Fibroblast of the aortic adventitia (primary cell): ENCODE measurements at places on chromosomes 11 and 22. TPM values are rescaled to one million over a fixed set of nuclear protein-coding genes. Genes with fewer than 3 reads are reported as not detected.
A peak's percentile ranks its signal among the peaks of the same experiment; 100 is the strongest.

DNA sequence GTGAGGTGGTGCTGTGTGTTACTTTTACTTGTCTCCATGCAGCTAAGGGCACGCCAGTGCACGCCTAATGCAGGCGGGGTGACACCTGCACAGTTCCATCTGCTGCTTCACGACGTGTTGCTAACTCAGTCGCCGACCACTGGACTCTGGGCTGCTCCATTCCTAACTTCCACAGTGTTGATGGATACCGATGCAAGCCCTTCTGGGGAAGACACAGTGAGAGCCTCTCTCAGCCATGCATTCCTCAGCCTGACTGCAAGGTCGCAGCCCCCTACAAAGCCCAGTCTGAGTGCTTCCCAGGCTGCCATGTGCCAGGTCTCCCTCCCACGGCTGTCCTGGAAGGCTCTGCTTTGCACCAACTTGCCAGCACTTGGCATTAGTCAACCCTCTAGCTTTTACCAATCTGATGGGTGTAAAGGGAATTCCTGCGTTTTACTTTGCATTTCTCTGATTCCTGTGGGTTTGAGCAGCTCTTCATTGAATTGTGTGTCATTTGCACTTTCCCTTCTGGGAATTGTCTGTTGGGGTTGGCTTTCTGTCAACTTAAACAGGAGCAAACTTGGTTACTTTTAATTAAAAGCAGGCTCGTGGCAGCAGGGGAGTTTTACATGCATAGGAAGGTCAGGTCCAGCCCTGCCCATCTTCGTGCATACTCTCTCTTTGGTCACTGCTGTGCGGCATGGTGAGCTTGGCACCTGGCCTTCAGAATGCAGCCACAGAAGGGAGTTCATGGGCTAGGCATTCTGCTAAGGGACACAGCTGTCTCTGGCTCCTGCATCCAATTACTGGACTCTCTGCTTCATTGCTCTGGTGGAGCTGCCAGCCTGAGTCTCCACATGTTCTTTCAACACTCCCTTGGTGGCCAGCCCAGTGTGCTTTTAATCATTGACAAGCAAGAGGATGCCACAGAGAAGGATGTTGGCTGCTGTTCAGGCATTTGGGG, 34.6 kb upstream of the SHANK2 start:
- DNase-seq, result peak; percentile 97

DNA sequence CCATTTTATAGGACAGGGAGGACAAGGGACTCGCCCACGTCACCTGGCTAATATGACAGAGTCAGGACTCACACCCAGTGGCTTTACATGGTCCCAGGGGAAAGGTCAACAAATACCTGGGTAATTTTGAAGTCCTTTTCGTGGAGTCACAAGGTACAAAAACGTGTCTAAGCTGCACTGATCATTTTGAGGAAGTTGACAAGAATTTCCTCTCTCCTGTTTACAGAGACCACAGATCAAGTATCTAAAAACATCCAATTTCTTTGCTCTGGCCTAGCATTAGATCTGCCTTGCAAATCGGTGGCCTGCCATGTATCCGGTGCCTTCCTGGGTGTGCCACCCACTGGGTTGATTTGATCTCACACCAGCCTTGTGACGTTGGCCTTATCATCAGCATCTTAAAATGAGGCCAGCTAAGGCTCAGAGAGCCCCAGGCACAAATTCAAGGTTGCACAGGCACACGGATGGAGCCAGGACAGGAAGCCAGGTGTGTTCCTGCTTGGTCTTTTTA, 17.6 kb downstream of the GDPD5 start:
- DNase-seq, result no peak

GRCh38 chr11:74085542-74085892, 76.6 kb upstream of the UCP3 start:
- DNase-seq, result no peak

- no peak for DNase-seq
Observed at GRCh38 chr11:77198440-77198849, 70.4 kb downstream of the MYO7A start.

OLFML1 gene
- 27.1 and 75.0 TPM in 2 replicates for total RNA-seq

DNA sequence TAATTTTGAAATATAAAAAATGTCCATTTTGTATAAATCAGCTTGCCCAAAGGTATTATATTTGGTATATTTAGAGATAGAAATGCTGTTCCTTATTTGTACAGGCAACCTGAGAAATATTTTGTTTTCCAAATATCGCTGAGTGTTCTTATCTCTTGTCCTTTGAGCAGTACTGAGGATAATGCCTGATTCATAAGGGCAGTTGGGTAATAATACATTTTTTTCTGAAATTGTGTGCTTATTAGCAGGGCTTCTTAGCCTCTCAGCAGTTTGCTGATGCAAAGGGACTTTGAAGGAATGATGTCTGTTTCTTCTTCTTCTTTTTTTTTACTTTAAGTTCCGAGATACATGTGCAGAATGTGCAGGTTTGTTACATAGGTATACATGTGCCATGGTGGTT, 69.1 kb downstream of the LDLRAD3 start:
- peak; percentile 80 for DNase-seq

NAT10 gene
- 27.3 and 29.3 TPM in 2 replicates for total RNA-seq

DNA sequence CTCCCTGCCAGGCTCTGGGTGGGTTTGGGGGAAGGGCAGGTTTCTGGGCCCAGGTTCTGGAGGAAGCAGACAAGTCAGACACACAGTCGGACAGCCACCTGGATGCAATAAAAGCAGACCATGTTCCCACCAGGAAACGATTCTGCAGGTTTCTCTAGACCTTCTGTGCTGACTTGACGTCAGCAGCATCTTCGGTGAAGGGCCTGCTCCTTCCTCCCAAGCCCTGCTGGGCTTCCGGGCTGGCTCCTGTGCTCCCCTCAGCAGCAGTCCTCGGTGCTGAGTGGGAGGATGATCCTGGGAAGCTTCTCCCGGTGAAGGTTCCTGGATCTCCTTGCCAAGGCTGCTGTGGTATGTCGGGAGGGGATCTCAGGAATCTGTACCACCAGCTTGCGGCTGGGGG, 240.0 kb downstream of the GRIK4 start:
- DNase-seq, result no peak

GRCh38 chr11:123166071-123166559, 28.9 kb downstream of the CLMP start:
- peak; percentile 74 for DNase-seq

DNA sequence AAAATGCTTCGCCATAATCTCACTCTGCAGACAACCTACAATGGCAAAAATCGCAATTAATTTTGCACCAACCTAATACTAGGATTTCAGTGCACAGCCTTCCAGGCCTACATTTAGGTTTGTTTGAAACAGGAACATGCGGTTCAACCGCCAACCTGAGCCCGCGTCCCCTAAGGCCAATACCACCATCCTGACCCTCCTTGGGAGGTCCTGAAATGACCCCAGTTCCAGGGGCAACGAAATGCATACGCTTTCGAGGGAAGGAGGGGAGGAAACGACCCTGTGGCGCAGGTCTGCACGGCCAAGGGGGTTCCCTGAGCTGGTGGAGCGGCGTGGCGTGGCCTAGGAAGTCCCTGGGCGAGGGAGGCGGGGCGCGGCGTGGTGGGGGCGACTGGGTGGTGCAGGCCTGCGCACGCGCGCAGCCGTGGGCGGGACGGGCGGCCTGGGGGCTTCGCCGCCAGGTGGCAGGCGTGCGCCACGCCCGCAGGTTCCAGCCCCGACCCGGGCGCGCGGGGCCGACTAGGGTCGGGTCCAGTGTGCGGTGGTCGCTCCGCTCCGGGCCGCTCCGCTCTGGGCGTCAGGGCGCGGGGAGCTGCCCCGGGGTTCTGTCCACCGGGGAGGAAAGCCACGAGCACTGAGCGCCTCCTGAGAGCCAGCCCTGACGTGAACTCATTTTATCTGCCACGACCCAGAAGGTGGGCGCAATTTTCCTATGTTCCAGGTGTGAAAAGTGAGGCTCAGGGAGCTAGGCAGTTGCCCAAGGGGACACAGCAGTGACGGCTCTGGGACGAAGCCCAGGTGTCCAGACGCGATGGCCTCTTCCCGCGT, 94.1 kb downstream of the SWAP70 start:
- DNase-seq, result peak; percentile 67

GPR83 gene
- total RNA-seq, result not detected in 2 replicates

GRCh38 chr11:27934830-27935145, 173.2 kb downstream of the KIF18A start:
- peak; percentile 89 for DNase-seq

- no peak for DNase-seq
Observed at GRCh38 chr11:11622772-11623171, 967 bp upstream of the GALNT18 start.

GRCh38 chr11:17595526-17596309, 48.7 kb downstream of the OTOG start:
- DNase-seq, result no peak

DNA sequence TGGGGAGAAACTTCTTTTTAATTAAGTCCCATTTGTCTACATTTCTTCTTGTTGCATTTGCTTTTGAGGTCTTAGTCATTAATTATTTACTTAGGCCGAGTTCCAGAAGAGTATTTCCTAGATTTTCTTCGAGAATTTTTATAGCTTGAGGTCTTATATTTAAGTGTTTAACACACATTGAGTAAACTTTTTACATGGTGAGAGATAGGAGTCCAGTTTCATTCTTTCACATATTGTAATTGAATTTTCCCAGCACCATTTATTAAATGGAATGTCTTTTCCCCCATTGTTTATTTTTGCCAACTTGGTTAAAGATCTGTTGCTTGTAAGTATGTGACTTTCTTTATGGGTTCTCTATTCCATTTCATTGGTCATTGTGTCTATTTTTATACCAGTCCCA, 1344.0 kb upstream of the RAG2 start:
- no peak for DNase-seq

KRTAP5-9 gene
- total RNA-seq, result not detected in 2 replicates

- no peak for DNase-seq
Observed at GRCh38 chr11:35141571-35141971, 2.6 kb downstream of the CD44 start.

CSNK2A3 gene
- 1.6 and 4.7 TPM in 2 replicates for total RNA-seq

DNA sequence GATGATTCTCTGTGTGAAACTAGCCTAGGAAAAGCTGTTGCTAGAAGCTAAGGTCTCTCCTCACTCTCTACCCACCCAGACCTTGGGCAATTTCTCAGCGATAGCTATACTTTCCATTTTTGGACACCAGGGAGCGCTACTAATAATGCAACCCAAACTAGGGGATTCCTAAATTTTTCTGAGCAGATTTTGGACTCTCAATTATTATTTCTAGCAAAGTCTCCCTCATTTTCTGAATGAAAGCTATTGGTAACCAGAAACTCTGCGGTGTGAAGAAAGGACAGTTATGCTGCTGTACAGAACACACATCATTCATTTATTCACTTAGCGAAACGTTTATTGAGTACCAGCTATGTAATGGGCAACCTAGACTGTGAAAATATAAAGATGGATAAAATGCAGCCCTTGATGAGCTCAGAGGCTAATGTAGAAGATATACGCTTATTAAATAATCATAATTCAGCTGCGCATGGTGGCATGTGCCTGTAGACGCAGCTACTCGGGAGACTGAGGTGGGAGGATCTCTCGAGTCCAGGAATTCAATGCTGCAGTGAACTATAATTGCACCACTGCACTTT, 6.1 kb upstream of the STIM1 start:
- peak; percentile 63 for DNase-seq

DNA sequence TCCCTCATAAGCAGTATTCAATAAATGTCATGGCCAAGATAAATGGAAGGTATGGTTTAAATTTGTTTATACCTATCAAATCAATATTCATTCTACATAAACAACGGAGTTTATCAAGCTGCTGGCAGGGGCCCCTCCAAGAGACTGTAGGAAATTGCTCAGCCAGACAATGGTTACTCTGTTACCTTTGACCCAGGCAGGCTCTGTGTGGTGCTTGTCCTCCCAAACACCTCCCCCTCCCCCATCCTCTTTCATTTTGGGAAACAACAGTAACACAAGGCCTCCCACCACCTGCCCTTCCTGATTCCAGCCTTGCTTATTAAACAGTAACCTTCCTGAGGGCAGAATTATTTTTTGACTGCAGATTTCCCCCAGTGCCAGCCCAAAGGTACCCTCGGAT, 10.5 kb upstream of the ZBTB16 start:
- no peak for DNase-seq

GRCh38 chr11:27571154-27571810, 64.7 kb upstream of the LIN7C start:
- peak; percentile 43 for DNase-seq

DNA sequence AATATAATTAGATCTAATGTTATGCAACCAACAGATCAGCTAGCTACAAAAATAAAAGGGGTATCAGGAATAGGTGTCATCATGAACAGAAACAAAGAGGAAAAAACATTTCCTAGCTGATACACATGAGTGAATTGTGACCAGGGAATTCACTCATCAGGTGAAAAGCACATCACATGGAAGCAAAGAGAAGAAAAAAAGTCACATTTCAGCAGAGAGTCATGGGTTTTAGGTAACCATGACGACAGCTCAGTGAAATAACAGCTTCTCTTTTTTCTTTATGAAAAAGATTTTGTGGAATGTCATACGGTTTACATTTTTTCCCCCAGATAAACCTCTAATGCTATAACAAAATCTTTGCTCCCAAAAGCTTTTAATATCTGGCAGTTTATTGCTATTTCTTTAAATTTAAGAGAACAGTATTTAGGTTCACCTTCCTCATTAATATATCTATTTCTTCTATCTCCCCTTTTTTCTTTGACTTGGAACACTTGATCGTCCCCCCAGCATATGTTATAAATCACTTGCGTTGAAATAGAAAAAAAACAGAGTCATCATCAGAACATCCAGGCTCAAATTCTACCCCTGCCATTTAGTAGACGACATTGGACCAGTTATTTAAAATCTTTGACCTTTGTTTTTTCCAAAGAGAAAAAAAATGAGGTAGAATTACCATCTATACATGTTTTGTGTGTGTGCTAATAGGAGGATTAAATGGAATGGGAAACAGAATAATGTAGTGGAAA, 5.3 kb downstream of the TYR start:
- DNase-seq, result no peak

GRCh38 chr11:134638796-134639430, 226.9 kb upstream of the B3GAT1 start:
- no peak for DNase-seq

GRCh38 chr11:88284336-88285050, 53.0 kb downstream of the CTSC start:
- peak; percentile 46 for DNase-seq

DNA sequence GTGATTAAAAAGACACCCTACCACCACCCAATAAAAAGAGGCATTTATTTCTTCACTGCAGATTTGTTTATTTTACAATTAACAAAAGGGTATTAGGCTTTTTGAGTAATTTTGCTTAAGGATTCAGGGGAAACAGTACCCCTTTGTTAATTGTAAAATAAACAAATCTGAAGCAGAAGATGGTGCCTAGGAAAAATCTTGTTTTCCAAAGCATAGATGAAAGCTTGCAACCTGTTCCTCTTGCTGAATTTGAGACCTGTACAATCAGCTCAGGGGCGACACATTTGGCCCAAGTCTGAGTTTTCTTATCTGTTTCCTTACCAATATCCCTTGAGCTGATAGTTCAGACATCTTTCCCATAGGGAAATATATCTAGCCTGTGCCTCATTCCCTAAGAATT, 171.9 kb downstream of the GRIA4 start:
- DNase-seq, result no peak

SCARF2 gene
- 11.8 and 42.9 TPM in 2 replicates for total RNA-seq

- no peak for DNase-seq
Observed at GRCh38 chr22:44952863-44953746, 56.7 kb downstream of the PHF21B start.

OR52H1 gene
- total RNA-seq, result 0.41 and 0.81 TPM in 2 replicates

GRCh38 chr11:31641477-31642062, 132.0 kb downstream of the ELP4 start:
- DNase-seq, result peak; percentile 51

SLC22A8 gene
- not detected in 2 replicates for total RNA-seq

GRCh38 chr11:86148345-86148747, 79.5 kb upstream of the PICALM start:
- DNase-seq, result no peak

- DNase-seq, result peak; percentile 80
Observed at GRCh38 chr11:125773516-125773915, 5.1 kb downstream of the PATE2 start.

MS4A15 gene
- not detected in 2 replicates for total RNA-seq

SCGB2A2 gene
- not detected in 2 replicates for total RNA-seq
